ENCODE measurements at places on chromosomes 6 and 20.
A peak's percentile ranks its signal among the peaks of the same experiment; 100 is the strongest.

- no peak for DNase-seq
These were observed 2.2 kb upstream of the CCM2L start for GRCh38 chr20:32007787-32008616.

DNA sequence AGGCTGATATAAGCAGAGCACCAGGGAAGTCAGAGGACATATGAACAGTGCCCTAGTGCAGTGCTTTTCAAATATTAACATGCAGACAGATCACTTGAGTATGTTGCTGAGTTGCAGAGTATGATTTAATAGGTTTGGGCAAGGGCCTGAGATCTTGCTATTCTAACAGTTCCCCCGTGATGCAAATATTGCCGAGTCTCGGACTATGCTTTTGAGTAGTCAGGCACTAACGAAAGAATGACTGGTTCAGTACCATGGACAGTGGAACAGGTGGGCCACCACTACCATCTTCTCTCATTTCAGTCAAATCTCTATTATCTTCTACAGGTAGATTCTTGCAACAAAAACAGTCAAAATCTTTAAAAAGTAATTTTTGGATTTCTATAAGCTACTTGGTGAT is 3.7 kb upstream of the TMEM200A start:
- no peak for DNase-seq

- DNase-seq: peak; percentile 12
These were observed 2.5 kb downstream of the TMEM63B start for GRCh38 chr6:44129841-44130322.

- DNase-seq: peak; percentile 9
These were observed 28.4 kb downstream of the FBXO5 start for GRCh38 chr6:152954443-152954842.

DNA sequence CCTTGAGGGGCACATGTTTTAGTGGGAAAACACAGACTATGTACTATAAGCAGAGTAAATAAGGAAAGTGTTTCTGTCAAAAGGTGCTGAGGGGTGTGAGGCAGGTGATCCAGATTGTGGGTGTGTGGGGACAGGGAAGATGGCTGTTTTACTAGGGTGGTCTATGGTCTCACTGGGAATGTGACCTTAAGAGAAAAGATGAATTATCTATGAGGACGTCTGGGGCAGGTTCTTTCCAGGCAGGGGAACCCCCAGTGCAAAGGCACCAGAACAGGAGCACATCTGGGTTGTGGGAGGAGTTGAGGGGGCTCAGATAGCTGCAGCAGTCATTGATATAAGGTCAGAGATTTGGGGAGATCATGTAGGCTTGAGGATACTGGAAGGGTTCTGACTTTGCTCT is 18.2 kb upstream of the POLR1H start:
- DNase-seq: no peak

DNA sequence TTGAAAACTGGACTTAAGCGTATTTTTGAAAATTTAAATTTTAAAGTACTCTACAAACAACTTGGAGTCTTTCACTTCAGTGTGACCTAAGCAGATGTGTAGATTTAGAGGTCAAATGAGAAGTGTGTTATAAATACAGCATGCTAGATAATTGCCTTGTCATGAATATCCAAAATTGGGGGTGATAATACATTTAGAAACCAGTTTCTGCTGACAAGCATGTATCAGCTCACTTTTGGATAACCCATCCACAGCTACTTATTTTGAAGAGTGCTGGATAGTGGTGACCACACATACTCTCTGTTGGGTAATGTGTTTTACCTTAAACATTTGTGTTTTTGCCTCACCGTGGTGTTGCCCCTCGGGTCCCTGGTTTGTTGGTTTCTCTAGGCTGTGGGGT is 14.9 kb downstream of the RREB1 start:
- no peak for DNase-seq

- DNase-seq: no peak
These were observed 14.7 kb downstream of the FILIP1 start for GRCh38 chr6:75478929-75479328.

DNA sequence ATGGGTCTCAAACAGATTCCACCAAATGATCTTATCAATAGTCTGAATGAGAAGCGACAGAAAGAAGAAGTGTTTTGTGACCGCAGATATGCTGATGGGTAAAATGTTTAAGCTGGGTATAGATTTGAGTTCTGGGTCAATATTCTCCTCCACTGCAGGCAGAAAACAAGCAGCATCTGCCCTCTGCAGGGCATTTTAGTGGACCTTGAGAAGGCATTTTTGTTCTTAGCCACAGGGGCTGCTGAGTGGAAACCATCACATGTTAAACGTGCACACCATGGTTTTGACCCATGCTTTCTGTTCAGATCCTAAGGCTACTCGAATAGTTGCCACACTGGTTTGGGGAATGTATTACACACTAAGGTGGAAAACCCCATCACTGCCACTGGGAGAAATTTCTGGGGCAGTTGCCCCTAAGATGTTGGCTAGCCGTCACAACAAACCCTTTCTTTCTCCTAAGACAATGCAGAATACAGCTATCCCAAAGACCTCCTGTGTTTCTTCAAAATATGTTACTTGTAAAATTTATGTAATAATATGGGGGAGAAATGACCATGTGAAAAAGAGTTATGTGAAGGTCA is 5.5 kb downstream of the POU3F2 start:
- no peak for DNase-seq

- DNase-seq: no peak
These were observed 27.1 kb downstream of the TOP1 start for GRCh38 chr20:41055679-41056078.

DNA sequence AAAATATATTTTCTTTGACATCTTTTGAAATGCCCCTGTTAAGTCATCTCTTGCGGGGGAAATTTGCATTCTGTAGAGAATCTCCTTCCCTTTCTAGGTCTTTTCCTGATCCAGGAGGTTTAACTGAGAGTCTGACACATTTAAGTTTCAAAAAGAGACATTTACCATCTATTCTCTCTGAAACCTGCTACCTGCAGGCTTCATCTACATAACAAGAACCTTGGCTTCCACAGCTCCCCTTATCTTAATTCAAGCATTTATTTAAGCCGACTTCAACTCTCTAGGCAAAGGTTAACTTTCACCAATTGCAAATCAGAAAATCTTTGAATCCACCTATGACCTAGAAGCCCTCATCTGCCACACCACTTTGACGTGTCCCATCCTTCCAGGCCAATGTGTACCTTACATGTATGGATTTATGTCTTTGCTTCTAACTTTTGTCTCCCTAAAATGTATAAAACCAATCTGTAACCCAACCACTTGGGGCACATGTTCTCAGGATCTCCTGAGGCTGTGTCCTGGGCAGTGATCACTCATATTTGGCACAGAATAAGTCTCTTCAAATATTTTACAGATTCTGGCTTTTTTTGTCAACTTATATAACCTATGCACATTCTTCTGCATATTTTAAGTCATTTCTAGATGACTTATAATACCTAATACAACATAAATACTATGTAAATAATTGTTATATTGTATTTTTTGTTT is 666.7 kb downstream of the UTRN start:
- DNase-seq: no peak

DNA sequence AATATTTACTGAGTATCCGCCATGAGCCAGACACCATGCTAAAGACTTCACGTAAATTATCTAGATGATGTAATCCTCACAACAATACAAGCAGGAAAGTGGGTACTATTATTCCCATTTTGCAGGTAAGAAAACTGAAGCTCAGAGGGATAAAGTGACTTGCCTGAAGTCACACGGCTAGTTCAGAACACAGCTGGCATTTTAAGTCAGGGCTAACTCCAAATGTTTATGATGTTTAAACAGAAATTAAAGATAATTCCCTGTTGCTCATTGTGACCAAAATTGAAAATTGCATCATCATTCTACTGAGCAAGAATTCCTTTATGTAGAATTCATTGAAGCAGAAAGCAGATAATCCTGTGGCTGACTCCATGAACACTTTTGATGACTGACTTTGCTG is 71.3 kb upstream of the STXBP5 start:
- DNase-seq: no peak

DNA sequence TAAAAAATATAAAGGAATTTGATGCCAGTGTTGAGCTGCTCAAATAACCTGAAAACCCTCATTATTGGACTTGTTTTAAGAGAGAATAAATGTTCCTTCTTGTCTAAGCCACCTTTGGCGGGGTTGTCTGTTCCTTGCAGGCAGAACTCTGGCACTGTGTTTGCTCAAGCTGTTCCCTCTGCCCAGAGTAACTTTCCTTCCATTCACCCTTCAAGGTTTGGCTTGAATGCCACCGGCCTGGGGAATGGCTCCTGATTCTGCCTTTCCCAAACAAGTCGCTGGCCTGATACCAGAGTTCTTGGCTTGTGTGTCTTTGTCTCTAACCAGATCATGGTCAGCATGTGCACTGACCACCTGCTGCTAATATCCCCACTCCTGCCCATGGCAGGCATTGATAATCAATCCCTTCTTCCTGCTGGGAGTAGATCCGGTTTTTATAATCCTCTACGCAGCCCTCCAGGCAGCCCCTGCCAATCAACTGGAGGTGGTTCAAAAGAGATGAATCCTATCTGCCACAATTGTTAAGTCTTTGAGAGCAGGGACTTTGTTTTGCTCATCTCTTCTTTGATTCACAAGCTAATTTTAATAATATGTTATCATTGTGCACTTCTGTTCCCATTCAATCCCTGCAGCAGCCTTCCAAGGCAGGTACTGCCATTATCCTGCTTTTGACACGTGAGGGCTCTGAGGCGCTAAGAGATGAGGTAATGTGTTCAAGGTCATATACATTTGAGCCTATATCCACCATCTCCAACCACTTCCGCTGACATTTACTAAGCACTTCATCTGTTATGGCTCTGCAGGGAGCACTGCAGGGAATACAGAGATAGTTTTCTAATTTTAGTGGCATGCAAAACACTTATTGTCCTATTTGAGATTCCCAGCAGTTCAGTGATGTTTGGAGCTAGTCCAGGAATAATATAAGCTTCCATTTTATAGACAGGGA is 3.1 kb upstream of the CCM2L start:
- DNase-seq: no peak

- no peak for DNase-seq
These were observed 51.5 kb downstream of the PREX1 start for GRCh38 chr20:48776306-48776705.

DNA sequence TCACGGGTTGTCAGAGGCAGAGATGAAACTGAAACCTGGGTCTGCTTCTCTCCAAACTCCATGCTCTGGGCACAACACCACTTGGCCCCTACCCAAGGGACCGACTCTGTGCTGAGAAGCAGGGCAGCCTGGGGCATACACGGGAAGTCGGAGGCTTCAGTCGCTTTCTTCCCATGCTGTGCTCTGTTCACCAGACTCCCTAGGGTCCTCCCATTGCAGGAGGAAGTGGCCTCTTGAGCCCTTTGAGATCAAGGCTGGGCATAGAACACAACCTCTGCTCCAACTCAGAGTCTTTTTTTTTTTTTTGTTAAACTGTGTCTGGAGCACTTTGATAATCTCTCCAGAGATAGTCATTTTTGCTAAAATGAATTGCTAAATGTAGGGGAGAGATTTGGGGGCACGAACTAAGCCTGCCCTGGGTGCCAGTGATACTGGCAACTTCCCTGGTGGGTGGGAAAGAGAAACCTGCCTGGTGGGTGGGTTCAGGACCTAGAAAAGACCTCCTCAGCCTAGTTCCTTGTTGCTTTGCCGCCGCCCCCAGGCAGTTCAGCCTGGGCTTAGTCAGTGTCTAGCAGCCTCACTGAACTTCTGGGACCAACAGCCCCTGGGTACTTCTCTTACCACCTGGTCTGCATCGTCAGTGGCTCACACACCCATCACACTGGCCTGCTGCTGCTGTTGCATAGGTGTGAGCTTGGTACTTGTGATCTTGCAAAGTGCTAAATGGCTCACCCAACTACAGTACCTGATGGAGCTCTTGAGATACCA is 62.0 kb downstream of the PPP1R14C start:
- DNase-seq: no peak

GRCh38 chr6:95487817-95488216 is 89.5 kb upstream of the MANEA start:
- no peak for DNase-seq

DNA sequence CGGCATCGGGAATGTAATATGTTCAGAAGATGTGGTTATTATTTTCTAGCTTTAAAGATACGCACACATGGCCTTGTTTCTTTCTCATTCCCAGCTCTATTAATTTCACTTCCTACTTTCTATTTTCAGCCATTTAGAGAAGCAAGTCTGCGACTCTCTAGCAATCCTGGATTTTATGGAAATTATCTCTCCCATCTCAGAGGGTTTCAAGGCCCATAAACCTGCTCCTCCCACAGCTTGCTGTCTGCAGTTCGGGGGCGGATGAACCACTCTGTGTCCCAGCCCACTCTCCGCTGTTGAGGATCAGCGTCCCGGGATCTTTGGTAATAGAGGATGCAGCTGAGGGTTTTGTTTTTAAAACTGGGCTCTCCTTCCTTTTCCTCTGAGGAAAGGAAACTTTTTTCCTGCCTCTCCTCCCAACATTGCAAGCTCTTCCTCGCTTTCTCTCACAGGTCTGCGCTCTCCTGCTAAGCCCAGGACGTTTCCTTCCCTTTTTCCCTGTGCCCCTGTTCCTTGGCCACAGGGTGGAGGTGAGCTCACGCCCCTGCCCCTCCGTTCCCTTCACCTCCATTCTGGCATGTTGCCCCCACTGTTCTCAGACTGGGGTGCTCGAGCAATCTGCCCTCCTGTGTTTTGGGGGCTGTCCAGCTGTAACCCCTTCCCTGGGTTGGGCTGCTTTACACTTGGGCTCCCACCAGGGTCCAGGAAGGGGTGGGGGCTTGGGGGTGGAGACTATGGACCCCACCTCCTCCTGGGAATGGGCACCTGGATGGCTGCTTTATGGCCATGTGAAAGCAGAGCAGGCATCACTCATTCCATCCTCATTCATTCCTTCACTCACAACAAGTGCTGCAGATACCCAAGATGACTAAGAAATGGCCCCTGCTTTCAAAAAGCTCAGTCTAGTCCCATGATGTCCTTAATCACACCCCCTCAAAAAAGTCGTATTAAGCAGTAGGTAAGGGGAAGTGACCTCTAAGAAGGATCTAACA is 54.9 kb downstream of the ZBTB9 start:
- DNase-seq: no peak

- DNase-seq: no peak
These were observed 12.4 kb downstream of the CST3 start for GRCh38 chr20:23625236-23625964.

- DNase-seq: no peak
These were observed 72.8 kb upstream of the PAX1 start for GRCh38 chr20:21632735-21633053.

DNA sequence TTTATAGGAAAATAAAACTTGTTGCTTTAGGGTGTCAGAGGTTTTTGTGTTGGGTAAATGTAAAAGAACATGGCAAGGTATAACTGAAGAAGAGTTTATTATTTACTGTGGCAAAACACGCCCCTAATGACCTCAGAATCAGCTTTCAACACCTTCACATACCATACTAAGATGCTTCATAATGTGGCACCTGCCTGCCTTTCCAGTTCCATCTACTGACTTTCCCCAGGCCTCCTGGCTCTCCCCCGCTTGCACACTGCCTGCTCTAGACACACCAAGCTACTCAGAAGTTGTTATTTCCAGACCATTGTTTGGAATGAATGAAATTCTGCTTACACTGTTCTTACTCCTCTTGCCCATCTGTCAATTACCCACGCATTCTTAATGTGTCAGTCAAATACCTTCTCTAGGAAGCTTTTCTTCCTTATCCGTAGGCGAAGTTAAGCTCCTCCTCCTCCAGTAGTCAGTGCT is 1.8 kb downstream of the TIAM2 start:
- DNase-seq: no peak
